ENCODE measurements at places on chromosomes 7 and 10.

DNA sequence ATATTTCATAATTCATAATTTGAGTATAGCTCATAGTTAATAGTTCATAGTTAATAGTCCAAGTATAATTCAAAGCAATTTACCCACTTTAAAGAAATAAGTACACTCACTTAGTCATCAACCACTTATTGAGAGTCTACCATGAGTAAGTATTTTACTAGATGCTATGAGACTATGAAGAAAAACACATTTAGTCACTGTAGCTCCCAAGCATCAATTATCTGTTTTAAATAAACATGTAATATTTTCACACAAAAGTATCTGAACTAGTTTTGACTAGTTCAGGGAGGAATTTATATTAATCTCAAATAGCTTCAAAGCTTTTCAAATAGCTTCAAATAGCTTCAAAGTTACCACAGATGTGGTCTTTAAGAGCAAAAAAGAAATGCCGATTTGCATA, 119.2 kb downstream of the ANK3 start:
- no peak for DNase-seq

DNA sequence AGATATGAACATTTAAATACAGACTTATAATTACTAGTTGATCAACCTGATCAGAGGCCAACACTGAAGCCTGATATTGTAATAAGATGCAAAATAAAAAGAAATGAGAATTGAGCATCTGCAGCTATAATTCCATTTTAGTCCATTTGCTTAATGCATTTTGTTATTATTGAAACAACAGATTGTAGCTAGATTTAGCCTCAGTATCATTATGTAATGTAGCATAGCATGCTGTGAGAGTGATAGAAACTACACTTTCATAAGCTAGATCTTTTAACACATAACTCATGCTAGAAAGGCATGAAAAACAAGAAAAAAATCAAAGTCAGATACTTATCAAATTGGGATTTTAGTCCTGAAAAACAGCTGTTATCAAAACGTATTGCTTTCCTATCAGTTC, 292.7 kb upstream of the ADARB2 start:
- no peak for DNase-seq

GRCh38 chr10:17905491-17905890, 46.2 kb upstream of the SLC39A12 start:
- DNase-seq, result no peak

GRCh38 chr10:644076-644942, 45.2 kb downstream of the DIP2C start:
- DNase-seq, result no peak

DNA sequence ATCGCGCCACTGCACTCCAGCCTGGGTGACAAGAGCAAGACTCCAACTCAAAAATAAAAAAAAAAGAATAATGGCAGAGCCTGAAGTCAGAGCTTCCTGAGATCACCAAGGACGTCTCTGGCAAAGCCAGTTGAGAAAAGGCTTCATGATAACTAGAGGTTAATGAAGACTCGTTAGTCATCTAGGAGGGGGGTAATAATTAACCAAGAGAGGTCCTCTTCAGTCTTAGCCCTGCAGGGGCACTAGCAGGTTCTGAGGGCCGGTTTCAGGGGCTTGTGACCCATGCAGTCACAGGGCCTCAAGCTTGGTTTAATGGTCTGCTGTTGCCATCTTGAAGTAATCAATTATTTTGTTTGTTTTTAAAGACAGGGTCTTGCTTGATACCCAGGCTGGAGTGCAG, 28.6 kb upstream of the PROSER2 start:
- no peak for DNase-seq

DNA sequence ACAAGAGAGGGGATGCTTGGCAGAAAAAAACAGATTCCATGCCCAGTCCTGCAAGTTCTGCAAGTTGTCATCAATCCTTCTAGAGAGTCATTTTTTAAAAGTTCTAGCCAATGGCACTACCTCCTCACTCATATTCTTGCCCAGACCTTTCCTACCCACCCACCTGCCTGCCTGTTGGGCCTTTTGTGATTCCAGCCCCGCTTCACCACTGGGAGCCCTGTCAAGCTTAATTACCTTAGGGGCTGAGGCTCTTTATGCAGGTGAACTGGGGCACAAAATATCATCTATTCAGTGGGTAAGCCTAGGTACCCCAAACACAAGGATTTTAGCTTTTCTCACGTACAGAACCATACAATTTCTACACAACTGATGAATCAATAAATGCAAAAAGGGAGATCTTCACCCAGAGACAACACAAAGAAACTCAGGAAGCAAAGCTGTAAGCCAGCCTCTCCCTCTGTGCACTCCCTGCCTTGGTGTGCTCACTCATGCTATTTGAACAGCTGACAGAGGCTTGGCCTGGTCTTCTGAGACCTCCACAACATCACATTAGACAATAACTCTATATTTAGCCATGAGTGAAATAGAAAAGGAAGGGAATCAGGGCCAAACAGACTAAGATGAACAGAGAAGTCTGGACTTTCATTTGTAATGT, 222.6 kb downstream of the HTR7 start:
- DNase-seq, result no peak

Data from stimulated activated CD4-positive, alpha-beta T cell treated with anti-CD3 and anti-CD28 coated beads, TNF-alpha, amount 100 ng/mL, for 4 hours (primary cell).